ENCODE measurements at places on chromosomes 2 and 18. TPM values are rescaled to one million over a fixed set of nuclear protein-coding genes. Genes with fewer than 3 reads are reported as not detected.

TUBA3E gene
- not detected for total RNA-seq

KCNE4 gene
- 0.34 TPM for total RNA-seq

RAB17 gene
- 1.4 TPM for total RNA-seq

PID1 gene
- total RNA-seq, result 13.6 TPM

HSPE1 gene
- total RNA-seq, result 139 TPM

ZSWIM2 gene
- total RNA-seq, result not detected

KIF5C gene
- total RNA-seq, result 24.3 TPM

BUB1 gene
- total RNA-seq, result 8.0 TPM

RAB3GAP1 gene
- 44.6 TPM for total RNA-seq

SERPINB10 gene
- not detected for total RNA-seq

GALR1 gene
- not detected for total RNA-seq

MGAT4A gene
- 1.2 TPM for total RNA-seq

SERPINB13 gene
- not detected for total RNA-seq

SNED1 gene
- 0.48 TPM for total RNA-seq

MYOM1 gene
- total RNA-seq, result 0.57 TPM

RAB6C gene
- total RNA-seq, result 0.14 TPM

SP140 gene
- total RNA-seq, result 14.1 TPM

MERTK gene
- 5.1 TPM for total RNA-seq

POTEI gene
- total RNA-seq, result 0.50 TPM

ANTXR1 gene
- total RNA-seq, result 71.7 TPM

WNT6 gene
- 2.6 TPM for total RNA-seq

ANKRD30BL gene
- not detected for total RNA-seq

STK36 gene
- total RNA-seq, result 42.6 TPM

GCG gene
- not detected for total RNA-seq

LBX2 gene
- total RNA-seq, result 0.89 TPM

LDLRAD4 gene
- total RNA-seq, result 40.1 TPM

BCL2L11 gene
- total RNA-seq, result 19.3 TPM

TEKT4 gene
- not detected for total RNA-seq

COL6A3 gene
- 200 TPM for total RNA-seq

SLC38A11 gene
- not detected for total RNA-seq

RAB1A gene
- 259 TPM for total RNA-seq

METTL8 gene
- 40.4 TPM for total RNA-seq

SERPINB2 gene
- 0.60 TPM for total RNA-seq

COLEC11 gene
- total RNA-seq, result not detected

PAX8 gene
- 0.48 TPM for total RNA-seq

LRRC30 gene
- not detected for total RNA-seq

TMEM247 gene
- not detected for total RNA-seq

SP100 gene
- total RNA-seq, result 169 TPM

HPCAL1 gene
- total RNA-seq, result 11.8 TPM

RND3 gene
- 92.0 TPM for total RNA-seq

IGFBP5 gene
- total RNA-seq, result 422 TPM

FIGN gene
- 30.3 TPM for total RNA-seq

FSHR gene
- total RNA-seq, result 0.38 TPM

REG3A gene
- not detected for total RNA-seq

SCN2A gene
- total RNA-seq, result 8.2 TPM

MFSD6 gene
- total RNA-seq, result 2.6 TPM
